ENCODE measurements at places on chromosomes 1 and 21.

GRCh38 chr1:76866566-76866965, 714 bp upstream of the ST6GALNAC5 start:
- DNase-seq = no peak

GRCh38 chr1:116833718-116834117, 76.0 kb upstream of the PTGFRN start:
- no peak for DNase-seq

- DNase-seq = no peak
These were observed 561 bp upstream of the COQ8A start for GRCh38 chr1:226939438-226940028.

GRCh38 chr1:235485558-235485957, 18.7 kb downstream of the B3GALNT2 start:
- no peak for DNase-seq

- no peak for DNase-seq
These were observed 90.2 kb downstream of the TGFBR3 start for GRCh38 chr1:91795591-91796389.

- DNase-seq = no peak
These were observed 5.1 kb downstream of the CASZ1 start for GRCh38 chr1:10791105-10791951.

Measured in RWPE2 (cell line).